ENCODE measurements at places on chromosomes 4 and X.

DNA sequence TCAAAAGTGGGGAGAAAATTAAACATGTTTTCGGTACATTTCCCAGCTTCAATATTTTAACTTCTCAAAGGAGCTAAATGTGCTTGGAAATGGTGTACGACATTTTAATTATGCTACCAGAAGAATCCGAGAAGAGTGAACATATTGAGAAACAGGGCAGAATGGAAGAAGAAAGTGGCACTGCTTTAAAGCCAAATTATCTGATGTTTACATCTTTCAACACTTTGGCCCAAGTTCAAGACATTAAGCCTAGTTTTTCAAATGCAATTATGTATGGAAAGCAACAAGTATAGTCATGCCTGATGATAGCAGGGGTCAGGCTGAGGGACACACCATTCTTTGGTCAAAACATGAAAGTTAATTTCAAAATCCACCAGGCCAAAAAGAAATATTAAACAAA lies 577.9 kb upstream of the ZFP42 start:
- no peak for DNase-seq

- DNase-seq: no peak
Measured at GRCh38 chr4:42357325-42357724, 40.0 kb upstream of the SHISA3 start.

- no peak for DNase-seq
Measured at GRCh38 chr4:2797545-2798305, 4.8 kb downstream of the SH3BP2 start.

DNA sequence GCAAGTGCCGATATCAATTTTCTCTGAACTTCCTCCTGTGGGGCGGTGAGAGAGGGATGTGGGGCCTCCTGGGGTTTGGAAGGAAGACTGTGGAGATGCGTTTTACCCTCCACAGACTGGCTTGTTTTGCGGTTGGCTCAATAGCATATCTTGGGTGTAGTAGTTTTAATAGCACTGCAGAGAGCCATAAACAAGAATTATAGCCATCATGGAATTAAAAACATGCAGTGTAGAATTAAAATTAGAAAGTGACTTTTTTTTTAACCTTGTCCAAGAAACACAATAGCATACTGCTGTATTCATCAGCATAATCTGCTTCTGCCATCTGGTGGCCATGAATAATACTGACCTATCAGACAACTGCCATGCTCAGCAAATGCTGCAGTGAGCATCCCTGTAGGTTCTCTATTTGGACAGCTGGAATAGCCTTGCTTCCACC lies 47.3 kb upstream of the SCML1 start:
- no peak for DNase-seq

GRCh38 chrX:49286136-49286535 lies 16.5 kb downstream of the PPP1R3F start:
- no peak for DNase-seq

GRCh38 chr4:128286474-128287058 lies 1.0 kb downstream of the PGRMC2 start:
- no peak for DNase-seq

GRCh38 chrX:73561801-73562200 lies 1.2 kb upstream of the CHIC1 start:
- DNase-seq: no peak

DNA sequence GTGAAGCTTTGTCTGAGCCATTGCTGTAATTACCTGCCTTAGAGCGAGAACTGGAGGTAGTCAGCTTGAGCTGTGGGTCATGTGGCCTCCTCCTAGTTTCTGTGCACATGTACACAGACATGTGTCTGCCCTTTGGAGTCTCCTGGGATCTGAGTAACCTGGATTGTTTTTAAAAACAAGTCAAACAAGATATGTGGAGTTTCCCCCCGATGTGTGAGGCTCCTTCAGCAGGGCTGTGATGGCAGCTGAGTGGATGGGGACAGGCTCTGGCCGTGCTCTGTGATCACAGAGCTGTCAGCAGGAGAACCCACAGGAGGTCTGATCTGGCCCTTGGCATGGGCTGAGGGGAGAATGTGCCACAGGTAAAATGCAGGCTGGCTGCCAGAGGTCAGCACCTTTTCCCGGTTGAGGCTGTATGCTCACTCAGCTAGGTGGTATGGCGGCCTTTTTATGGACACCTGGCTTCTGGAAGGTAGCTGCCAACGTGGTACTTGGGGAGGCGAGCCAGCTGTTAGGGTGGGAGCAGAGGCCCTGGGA lies 38.4 kb downstream of the NOP14 start:
- DNase-seq: peak; percentile 21

DNA sequence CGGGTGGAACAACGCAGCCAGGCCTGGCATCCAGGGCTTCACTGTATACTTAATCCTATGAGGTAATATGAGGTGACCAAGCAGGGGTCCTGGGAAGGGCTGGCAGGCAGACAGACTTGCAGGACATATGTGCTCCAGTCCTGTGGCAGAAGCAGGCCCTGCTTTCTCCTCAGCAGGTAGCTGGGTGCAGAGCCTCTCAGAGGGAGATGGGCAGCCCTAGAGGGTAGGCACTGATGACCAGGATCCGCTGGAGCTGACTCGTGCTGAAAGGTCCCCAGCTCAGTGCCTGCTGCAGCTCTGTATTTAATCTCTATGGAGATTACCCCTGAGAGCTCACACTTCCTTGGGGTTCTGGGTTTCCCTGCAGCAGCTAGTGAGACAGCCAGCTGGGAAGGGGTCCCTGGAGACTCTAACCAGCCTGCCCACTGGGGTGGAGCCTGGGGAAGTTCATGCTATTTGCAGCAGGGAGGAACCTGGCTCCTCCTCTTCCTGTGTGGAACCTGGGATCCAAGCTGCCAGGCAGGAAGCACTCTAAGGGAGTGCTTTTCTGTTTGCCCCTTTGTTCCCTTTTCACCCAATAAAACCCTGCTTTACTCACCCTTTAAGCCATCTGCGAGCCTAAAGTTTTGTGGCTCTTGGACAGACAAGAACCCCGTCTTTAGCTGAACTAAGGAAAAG lies 339.2 kb downstream of the DCAF12L2 start:
- DNase-seq: no peak

- no peak for DNase-seq
Measured at GRCh38 chr4:8155660-8156421, 2.8 kb downstream of the ABLIM2 start.

DNA sequence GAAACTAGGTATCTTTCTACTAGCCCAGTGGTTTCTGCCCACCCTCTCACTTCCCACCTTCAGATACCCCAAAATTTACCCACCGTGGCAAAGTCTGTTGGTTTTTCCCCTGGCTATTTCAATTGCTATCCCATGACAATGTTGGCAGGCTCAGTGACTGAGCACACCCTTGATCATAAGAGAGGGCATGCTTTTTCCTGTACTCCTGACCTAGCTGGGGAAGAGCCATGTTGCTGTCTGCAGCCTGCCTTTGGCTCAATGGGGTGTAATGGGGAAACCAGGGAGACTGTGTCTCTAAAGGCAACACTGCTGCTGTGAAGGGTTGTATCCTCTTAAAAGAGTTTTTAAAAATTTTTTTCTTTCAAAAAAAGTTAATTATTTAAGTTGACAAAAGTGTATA lies 90.4 kb upstream of the CITED1 start:
- no peak for DNase-seq

DNA sequence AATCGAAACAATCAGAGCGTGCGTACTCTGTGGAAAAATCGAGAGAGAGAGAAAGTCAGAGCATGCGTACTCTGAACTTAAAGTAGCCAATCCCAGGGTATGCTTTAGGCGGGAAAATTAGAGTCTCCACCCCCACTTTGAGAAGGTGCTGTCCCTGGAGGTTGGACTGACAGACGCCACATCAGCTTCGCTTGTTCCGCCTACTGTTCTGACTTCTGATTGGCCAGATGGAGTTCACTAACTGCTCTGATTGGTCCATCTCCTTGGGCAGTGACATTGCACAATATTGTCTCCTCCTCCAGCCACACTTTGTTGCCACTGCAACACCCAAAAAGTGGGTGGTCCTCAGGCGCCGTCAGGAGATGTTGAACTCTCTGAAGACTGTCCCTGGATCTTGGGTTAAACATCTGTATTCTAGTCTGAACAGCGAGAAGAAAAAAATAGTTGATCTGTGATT lies at the start of gene SSX5:
Gene SSX5, minus strand, starts transcription at position 51 of the 457 bp plus-strand sequence. CDS start 1,437 bp downstream, outside the sequence.
- no peak for DNase-seq

DNA sequence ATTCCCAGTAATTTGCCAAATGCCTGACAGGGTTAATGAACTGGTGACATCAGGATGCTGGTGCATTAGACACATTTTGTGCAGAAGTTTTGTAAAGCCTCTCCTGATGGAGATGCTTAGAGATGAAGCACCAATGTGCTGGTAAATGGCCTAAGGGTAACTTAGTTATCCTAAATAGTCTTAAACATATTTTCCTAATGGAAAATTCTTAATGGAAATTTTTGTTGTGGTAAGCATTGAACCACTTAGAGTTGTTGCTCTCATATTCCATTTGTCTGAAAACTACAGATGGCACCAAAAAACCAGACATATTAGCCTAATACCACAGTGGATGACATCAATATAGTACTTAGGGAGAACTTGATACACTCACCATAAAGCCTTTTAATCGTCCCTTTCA lies 154.5 kb upstream of the ANK2 start:
- DNase-seq: no peak

DNA sequence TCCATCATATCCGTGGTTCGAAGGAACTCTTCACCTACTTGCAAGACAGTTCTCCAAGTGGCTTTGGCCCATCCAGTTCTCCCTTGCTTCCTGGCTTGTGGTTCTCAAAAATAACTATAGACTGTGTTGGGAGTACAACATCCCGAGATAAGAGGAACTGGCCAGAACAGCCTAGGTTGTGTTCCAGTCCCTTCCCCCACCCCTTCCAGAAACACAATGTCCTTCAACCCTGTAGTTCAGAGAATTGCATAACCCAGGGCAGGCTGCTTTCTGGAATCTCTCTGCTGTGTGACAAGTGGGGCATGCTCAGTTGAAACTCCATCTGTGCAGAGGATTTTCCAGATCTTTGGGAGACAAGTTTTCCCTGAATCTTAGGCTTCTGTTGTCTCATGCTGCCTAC lies 206.5 kb downstream of the PCDH10 start:
- DNase-seq: no peak

- no peak for DNase-seq
Measured at GRCh38 chr4:181659202-181659601, 584.0 kb upstream of the TENM3 start.

DNA sequence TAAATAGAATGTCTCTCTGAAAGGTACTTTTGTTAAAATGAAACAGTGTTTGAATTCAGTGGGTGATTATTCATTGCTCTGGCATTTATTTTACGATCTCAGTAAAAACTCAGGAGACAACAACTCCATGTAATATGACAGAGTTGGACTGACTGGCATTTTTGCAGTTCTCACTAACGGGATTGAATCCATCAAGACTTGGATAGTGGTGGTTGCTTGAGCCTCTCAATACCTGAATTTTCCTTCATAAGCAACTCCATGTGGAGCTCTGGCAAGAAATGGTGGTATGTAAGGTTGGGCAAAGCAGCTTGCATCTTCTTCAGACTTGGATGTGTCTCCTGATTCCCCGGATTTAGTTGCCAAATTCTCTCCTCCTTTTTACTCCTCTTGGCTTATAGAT lies 72.7 kb downstream of the FRMPD4 start:
- no peak for DNase-seq

- DNase-seq: no peak
Measured at GRCh38 chrX:154380153-154380552, 1.1 kb downstream of the EMD start.

GRCh38 chr4:125168531-125168930 lies 146.2 kb upstream of the FAT4 start:
- DNase-seq: no peak

DNA sequence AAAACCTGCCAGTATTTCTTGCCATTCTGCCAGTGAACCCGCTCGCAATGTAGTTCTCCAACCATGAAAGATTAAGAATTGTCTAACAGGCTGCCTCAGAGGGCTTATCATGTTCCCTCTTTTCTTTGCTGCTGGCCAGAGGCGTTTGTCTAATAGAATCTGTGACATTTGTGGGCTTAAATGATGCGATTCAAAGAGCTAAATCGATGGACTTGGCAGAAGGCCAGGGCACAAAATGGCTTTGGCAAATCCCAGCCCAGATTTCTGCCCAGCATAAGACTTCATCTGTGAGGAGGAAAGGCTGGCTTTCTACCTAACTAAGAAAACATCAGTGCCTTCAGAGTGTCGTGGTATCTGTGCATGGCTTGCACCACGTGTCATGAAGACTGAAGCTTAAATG lies 79.9 kb downstream of the TRPC5OS start:
- DNase-seq: no peak

- DNase-seq: no peak
Measured at GRCh38 chr4:141339966-141340365, 119.3 kb downstream of the ZNF330 start.

DNA sequence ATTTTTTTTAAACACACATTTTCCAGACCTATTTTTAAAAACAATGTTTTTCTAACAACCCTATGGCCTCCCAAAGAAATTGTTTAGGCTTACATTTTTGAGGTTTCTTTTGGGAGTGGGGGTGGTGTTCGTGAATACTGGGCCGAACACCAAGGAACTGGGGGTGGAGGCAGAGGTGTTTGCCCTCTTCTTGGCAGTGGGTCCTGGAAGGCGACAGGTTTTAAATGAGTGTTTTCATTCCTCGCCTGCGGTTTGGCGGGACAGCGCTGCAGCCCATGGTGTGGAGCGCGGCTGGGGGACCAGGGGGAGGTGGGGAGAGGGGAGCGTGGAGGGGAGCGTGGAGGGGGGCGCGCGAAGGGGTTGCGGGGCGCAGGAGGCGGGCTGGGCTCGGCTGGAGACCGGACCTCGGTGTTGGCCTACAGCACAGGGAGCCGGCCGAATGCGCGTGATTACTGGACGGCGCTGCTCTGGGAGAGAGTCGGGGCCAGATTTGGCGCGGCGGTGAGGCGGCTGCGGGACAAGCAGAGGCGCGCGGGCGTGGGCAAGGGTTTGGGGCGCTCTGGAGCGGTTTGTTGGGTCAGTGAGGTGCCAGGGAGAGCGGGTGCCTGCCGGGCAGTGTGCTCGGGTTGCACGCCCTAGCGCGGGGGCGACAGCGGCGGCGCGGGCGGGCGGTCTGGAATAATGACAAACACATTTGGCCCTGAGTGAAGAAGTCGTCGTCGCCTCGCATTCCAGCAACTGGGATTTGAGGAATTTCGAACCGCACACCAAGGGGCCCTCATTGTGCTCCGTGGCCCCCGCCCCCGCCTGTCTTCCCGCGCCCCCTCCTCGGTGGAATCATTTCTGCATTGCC lies 764 bp downstream of the PDGFRA start:
- DNase-seq: peak; percentile 71

DNA sequence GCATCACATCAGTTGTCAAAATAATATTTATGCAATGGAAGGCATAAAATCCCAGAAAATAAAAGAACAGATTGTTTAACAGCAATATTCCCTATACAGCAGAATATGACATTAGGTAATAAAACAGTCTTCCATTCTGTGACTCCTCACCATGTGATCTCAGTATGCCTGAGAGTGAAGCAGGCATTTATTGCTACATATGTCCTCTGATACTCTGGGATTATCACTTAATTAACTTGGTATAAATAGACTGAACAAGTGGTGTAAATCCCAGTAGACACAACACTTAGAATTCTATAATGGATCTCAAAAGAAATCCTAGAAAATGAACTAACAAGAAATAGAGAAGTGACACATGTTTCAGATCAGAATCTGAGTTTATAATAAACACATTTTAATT lies 841.3 kb downstream of the PDHA2 start:
- DNase-seq: no peak

- no peak for DNase-seq
Measured at GRCh38 chr4:107743532-107743931, 23.5 kb upstream of the PAPSS1 start.

GRCh38 chr4:170109586-170110284 lies 20.0 kb upstream of the AADAT start:
- no peak for DNase-seq

- no peak for DNase-seq
Measured at GRCh38 chr4:169236873-169237626, 33.7 kb downstream of the SH3RF1 start.

All from ascending aorta (tissue), 2 donors.